ENCODE measurements at places on chromosomes 13 and 19.

GRCh38 chr19:532561-533363 lies 1.2 kb downstream of the CDC34 start:
- peak; percentile 41 for DNase-seq

DNA sequence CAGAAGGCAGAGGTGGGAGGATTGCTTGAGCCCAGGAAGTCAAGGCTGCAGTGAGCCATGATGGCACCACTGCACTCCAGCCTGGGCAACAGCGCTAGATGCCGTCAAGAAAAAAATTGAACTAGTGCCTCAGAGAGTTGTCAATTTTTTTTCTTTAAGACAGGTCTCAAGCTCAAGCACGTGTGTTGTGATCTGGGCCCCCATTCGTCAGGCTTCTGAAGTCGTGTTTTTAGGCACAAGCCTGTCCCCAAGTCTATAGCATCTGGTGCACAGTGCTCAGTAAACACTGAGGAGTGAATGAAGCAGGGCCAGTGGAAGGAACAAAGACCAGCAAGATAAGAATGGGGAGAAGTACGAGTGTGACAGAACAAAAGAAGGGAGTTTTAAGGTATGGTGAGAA lies 23.7 kb upstream of the LAMP1 start:
- no peak for DNase-seq

DNA sequence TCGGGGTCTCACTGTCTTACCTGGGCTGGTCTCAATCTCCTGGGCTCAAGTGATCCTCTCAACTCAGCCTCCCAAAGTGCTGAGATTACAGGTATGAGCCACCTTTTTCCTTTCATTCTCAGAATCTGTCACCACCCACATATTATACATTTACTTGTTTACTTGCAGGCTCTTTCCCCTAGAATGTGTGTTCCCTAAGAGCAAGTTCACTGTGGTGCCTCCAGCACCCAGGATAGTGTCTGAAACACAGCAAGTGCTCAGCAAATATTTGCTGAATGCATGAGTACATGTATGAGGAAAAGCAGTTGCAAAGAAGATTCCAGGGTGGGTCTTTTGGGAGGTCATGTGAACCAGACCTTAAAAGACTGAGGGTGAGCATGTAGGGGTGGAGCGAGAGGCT lies 96.8 kb downstream of the RGCC start:
- DNase-seq: no peak

DNA sequence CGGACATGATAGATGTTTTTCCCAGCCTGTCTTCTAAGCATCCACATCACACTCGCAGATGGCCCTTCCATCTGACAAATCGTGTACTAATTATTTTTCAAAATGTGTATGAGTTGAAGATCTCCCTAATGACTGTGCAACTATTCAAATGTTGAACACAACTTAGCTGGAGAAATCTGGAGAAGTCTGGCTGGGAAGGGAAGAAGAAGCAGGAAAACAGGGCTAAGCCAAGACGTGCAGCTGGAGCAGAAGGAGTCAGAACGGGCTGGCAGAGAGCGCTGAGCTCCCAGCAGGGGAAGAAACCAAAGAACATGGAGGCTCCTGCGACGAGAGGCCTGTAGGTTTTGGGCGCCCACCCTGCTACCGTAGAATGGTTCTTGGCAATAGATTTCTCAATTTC lies 13.2 kb upstream of the LATS2 start:
- no peak for DNase-seq

GRCh38 chr13:75371203-75371602 lies 110.8 kb downstream of the TBC1D4 start:
- no peak for DNase-seq

- no peak for DNase-seq
Observed at GRCh38 chr19:12137221-12137940, 2.8 kb downstream of the ZNF20 start.

All from stimulated activated CD4-positive, alpha-beta T cell treated with anti-CD3 and anti-CD28 coated beads, TNF-alpha, amount 100 ng/mL, for 48 hours (primary cell).